ENCODE measurements at places on chromosomes 5 and 9.

- DNase-seq: no peak
Measured at GRCh38 chr5:175745210-175745609, 87.3 kb downstream of the HRH2 start.

GRCh38 chr9:92663951-92664350 is 6.0 kb downstream of the IPPK start:
- DNase-seq: no peak

- no peak for DNase-seq
Measured at GRCh38 chr5:40401284-40402006, 278.3 kb upstream of the PTGER4 start.

- no peak for DNase-seq
Measured at GRCh38 chr5:73918791-73919221, 292.8 kb downstream of the ARHGEF28 start.
